ENCODE measurements at places on chromosomes 2 and 18.

GRCh38 chr18:2293109-2293839 lies 278.0 kb downstream of the METTL4 start:
- DNase-seq, result no peak

- no peak for DNase-seq
These were observed 472.2 kb upstream of the LINC00305 start for GRCh38 chr18:64620971-64621560.

GRCh38 chr18:42230636-42231035 lies 275.6 kb downstream of the PIK3C3 start:
- no peak for DNase-seq

GRCh38 chr2:59077981-59078531 lies 836.9 kb upstream of the FANCL start:
- no peak for DNase-seq

Data from stimulated activated CD8-positive, alpha-beta memory T cell treated with anti-CD3 and anti-CD28 coated beads, Interleukin-4, amount 100 ng/mL, for 24 hours (primary cell).